Activated CD8-positive, alpha-beta memory T cell treated with anti-CD3 and anti-CD28 coated beads, Interleukin-2, amount 10 ng/mL, durations not matched to agents 7 days and 5 days (primary cell): ENCODE measurements at places on chromosomes 11 and 22. TPM values are rescaled to one million over a fixed set of nuclear protein-coding genes. Genes with fewer than 3 reads are reported as not detected.
A peak's percentile ranks its signal among the peaks of the same experiment; 100 is the strongest.

The C11orf21 gene
- 49.2 TPM for total RNA-seq

DNA sequence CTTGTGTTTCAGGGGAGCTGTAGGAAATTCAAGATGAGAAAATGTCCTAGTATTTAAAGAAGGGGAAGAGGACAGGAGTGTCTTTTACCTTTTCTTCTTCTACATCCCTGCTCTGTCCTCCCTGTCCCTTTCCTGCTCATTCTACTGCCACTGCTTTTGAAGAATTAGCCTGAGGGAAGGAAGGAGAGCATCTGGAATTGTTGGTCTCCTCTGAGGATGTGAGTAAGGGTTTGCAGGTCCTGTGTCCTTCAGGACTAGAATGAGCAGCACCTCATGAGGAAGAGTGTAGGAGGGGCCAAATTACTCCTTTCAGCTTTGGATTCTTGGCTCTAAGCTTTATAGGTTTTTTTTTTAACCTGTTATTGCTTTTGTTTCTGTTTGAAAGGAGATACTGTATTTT, 24.2 kb downstream of the SNU13 start:
- no peak for DNase-seq
- peaks cover 10% of the 10 kb centered on the region for H3K4me1 ChIP-seq
- no peak overlapping the region for H3K4me3 ChIP-seq
- no peaks in the 10 kb centered on the region for H3K27me3 ChIP-seq

The SEPTIN5 gene
- total RNA-seq, result not detected

The OTOG gene
- not detected for total RNA-seq

DNA sequence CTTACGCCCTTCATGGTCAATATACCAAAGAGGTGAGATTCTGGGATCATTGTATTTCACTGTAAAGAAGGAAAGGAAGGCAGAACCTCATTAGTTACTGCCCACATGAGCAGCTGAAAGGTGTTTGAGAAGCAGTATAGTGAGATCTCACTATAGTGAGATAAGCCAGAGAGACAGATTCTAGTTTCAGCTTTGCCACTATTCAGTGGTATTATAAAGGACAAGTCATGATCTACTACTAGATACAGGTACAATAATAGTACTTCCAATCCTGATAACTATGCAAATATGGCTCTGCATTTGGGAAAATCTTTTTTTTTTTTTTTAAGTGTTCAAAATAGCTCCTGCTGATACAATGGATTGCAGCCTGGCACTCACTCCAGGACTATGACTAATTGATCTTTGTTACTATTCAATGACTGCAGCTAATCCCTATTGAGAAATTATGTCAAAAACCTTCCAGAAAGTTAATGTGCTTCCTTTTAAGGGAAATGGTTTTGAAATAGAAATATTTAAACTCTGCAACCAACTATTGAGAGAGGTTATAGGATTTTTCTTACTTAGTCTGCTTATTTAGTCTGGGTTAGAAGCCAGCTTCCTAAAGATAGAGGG, 8.3 kb upstream of the DLAT start:
- H3K27me3 ChIP-seq, result no peaks in the 10 kb centered on the region
- no peaks in the 10 kb centered on the region for H3K4me1 ChIP-seq
- peaks cover 14% of the 10 kb centered on the region for H3K36me3 ChIP-seq
- no peak overlapping the region for H3K27ac ChIP-seq

GRCh38 chr22:27851974-27852746, 50.6 kb upstream of the MN1 start:
- DNase-seq, result no peak
- H3K27me3 ChIP-seq, result no peaks in the 10 kb centered on the region
- H3K4me3 ChIP-seq, result no peak overlapping the region

DNA sequence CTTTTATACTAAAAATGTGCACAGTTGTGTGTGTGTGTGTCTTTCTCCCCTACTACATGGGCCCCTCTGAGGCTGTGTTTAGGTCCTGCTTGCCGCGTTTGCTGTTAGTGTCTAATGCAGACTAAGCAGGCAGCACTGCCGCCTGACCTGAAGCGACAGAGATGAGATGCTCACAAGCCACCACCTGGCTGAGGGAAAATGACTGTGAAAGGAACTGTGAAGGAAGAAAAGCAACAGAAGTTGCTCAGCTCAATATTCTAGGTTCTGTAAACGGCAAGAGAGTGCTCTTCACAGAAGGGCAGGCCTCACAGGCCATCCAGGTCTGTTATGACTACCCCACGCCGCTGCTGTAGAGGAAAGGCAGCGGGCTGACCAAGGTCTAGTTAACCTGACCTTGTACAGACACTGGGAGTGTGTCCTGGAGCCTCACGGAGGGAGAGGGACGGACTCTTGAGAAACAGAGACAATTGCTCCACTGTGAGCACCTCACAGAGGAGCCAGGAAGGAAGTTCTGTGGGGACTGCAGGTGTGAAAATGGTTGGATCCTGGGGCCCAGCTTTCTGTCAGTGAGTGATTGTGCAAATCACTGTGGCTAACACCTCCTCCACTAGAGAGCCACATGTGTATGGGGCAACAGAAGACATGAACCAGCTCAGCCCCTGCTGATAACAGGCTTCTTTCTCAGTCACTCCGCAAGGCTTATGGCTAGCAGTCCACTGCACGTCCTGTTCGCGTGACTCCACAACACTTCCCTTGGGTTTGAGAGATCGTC, 31.3 kb upstream of the YPEL1 start:
- no peaks in the 10 kb centered on the region for H3K27me3 ChIP-seq
- H3K4me1 ChIP-seq, result peaks cover 71% of the 10 kb centered on the region
- H3K27ac ChIP-seq, result peak overlapping the region; percentile 89

The MPST gene
- 42.3 TPM for total RNA-seq

DNA sequence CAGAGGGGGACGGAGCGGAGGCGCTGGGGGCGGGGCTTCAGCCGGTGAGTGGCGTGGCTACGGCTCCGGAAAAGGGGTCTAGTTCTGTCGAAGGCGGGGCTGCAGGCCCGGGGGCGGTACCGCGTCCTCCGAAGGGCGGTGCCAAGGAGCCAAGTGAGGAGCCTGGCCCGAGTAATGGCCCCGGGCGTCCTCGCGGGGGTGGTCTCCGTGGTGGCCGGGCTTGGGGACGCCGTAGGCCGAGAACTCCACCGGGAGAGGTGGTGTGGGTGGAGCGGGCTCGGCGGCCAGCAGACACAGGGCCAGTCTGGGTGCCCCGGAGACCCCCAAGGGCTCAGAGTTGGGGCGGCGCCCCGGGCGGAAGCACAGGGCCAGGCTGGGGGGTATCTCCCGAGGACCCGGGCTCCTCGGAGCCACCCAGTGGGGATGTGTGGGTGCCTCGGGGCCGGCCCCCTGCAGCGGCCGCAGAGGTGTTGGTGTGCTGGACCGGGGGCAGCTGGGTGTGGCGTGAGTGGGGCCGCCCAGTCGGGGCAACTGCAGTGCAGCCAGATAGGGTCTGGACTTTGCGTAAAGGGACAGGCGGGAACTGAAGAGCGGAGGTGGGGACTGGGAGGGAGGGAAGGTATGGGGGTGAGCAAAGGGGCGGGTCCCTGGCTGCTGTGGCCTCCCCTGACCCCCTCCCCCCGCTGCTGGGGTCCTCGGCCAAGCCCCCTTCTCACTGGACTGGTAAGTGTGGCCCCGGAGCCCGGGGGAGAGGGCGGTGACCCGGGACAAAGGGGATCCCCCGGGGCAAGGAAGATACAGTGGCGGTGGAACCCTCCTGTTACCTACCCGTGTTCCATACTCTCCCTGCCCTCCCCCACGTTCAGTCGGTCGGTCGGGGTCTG, 838 bp downstream of the FKBP2 start:
- peak; percentile 100 for DNase-seq
- peak overlapping the region; percentile 95 for H3K27ac ChIP-seq
- peaks cover 3% of the 10 kb centered on the region for H3K36me3 ChIP-seq
- peak overlapping the region; percentile 83 for H3K4me3 ChIP-seq
- H3K4me1 ChIP-seq, result peaks cover 45% of the 10 kb centered on the region

- no peak overlapping the region for H3K4me3 ChIP-seq
- H3K4me1 ChIP-seq, result no peaks in the 10 kb centered on the region
- peaks cover 25% of the 10 kb centered on the region for H3K27me3 ChIP-seq
These were observed 326.1 kb upstream of the NCAM1 start for GRCh38 chr11:112634995-112635737.

GRCh38 chr11:33055375-33055774, 16.0 kb downstream of the TCP11L1 start:
- H3K36me3 ChIP-seq, result peaks cover 20% of the 10 kb centered on the region
- H3K27me3 ChIP-seq, result no peaks in the 10 kb centered on the region
- peaks cover 5% of the 10 kb centered on the region for H3K4me1 ChIP-seq
- H3K27ac ChIP-seq, result no peak overlapping the region

- no peak for DNase-seq
- H3K36me3 ChIP-seq, result no peaks in the 10 kb centered on the region
- no peak overlapping the region for H3K4me3 ChIP-seq
- no peaks in the 10 kb centered on the region for H3K27me3 ChIP-seq
These were observed 141.2 kb downstream of the CADM1 start for GRCh38 chr11:115362997-115363396.

The ZNRF3 gene
- 0.79 TPM for total RNA-seq

The TMEM25 gene
- total RNA-seq, result 8.4 TPM

DNA sequence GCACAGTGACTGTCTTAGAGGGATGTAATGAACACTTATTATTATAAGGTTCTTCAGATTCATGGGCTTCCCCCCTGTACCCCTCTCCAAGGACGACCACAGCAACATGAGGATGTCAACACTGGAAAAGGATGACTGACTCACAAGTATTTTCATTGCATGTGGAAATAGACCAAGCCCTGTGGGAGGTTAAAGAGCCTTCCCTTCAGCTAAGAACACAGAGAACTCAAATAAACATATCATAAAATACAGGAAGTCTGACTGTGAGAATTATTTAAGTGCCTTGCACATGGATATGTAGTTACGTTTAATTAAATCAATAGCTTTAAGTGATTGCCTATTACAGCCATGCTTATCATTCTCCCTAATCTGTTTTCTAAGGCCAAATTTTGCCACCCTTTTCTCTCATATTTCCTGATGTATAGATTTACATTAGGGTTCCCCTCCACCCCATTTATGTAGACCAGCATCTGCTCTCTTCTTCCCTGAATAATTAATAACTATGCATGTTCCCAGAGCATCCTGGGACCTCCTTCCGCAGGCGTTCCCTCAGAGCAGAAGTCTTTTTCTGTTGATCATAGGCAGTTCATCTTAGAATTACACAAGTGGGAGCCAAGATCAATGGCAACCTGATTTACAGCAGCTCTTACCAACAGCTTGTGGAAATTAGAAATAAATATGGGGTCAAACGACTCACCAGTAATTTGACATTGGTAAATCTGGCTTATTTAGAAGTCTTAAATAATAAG, 226.9 kb downstream of the OPCML start:
- DNase-seq, result no peak
- H3K27ac ChIP-seq, result no peak overlapping the region
- no peaks in the 10 kb centered on the region for H3K36me3 ChIP-seq
- H3K27me3 ChIP-seq, result no peaks in the 10 kb centered on the region

GRCh38 chr11:66230156-66230555, 38.3 kb upstream of the RAB1B start:
- H3K4me1 ChIP-seq, result peaks cover 7% of the 10 kb centered on the region
- DNase-seq, result no peak
- no peak overlapping the region for H3K27ac ChIP-seq

DNA sequence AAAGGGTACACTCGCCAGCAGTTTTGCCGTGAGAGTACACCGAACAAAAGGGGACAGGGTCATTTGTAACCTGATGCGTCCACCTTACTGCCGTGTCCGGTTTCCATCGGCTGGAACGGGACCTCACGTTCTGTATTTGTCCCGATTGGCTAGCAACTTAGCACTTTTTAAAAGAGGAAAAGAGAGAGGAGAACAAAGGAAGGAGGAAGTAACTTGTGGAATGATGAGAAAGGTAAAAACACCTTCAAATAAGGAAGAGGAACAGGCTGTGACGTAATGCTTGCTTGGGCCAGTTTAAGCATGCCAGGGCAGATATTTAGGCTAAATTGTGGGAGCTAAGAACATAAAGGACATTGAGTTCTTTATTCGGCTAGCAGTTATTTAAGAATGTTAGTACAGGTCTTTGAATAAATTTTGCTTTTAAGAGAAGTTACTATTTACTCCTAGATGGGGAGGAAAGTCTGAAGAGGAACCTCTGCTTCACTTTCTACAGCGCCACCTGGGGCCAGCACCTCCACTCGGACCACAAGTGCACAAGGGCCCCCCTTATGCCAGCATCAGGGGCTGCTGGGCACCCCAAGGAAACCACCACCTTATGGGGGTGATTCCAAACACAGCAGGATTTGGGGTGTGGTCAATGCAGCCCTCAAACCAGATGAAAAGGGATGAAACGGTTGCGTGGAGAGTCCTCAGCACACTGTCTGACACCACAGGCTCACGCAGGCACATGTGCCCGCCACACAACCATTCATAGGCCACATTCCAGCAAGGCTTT, 5.8 kb downstream of the ARSA start:
- DNase-seq, result peak; percentile 71
- H3K27me3 ChIP-seq, result no peaks in the 10 kb centered on the region
- H3K4me1 ChIP-seq, result peaks cover 50% of the 10 kb centered on the region
- H3K36me3 ChIP-seq, result peaks cover 4% of the 10 kb centered on the region
- H3K4me3 ChIP-seq, result peak overlapping the region; percentile 79

The APOBEC3A gene
- total RNA-seq, result not detected

DNA sequence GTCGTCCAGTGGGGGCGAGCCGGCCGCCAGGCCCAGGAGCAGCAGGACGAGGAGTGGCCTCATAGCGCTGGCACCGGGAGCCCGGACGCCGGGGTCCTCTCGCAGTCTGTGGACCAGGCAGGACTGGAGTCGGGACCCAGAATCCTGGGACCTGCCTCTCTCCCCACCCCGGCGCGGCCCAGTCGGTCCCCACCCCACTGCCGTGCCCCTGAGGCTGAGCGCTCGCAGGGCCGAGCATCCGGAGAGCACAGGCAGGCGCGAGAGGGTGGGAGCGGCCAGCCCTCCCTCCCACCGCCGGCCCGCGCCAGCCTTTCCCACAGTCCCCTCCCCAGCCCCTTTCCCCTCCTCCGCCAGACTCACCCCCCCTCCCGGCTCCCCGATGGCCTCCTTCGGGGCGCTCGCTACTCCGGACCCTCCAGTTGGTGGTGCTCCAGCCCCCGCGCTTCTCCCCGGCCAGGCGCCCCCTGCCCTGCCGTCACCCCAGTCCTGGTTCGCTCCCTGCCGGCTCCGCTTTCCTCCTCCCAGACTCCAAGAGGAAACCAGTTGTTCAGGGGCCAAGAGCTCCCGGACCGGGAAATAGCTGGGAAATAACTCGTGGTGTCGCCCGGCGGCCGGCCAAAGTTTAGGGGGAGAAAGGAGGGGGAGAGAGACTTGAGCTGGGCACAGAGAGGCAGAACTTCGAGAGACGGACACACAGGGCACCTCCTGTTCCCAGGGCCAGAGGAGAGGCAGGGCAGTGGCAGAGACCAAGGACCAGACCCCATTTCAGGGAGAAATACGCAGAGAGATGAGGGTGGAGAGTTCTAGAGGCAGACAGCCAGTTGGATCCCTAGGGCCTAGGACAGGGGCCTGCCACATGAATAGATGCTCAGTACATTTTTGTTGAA, at the start of gene C1QTNF5:
TSS of gene C1QTNF5 (minus strand) at position 549 of the 887 bp plus-strand sequence. CDS start at position 63, 486 bp downstream.
- no peak for DNase-seq
- no peak within 1 kb of the TSS for H3K4me3 ChIP-seq
- no peak within 1 kb of the TSS for H3K27ac ChIP-seq
- peaks cover 40% of the 10 kb centered on the region for H3K27me3 ChIP-seq

The ANGPTL5 gene
- not detected for total RNA-seq
